ENCODE measurements at places on chromosomes 7 and 10.

- no peak for DNase-seq
Observed at GRCh38 chr10:76667408-76668370, 969.9 kb downstream of the KCNMA1 start.

DNA sequence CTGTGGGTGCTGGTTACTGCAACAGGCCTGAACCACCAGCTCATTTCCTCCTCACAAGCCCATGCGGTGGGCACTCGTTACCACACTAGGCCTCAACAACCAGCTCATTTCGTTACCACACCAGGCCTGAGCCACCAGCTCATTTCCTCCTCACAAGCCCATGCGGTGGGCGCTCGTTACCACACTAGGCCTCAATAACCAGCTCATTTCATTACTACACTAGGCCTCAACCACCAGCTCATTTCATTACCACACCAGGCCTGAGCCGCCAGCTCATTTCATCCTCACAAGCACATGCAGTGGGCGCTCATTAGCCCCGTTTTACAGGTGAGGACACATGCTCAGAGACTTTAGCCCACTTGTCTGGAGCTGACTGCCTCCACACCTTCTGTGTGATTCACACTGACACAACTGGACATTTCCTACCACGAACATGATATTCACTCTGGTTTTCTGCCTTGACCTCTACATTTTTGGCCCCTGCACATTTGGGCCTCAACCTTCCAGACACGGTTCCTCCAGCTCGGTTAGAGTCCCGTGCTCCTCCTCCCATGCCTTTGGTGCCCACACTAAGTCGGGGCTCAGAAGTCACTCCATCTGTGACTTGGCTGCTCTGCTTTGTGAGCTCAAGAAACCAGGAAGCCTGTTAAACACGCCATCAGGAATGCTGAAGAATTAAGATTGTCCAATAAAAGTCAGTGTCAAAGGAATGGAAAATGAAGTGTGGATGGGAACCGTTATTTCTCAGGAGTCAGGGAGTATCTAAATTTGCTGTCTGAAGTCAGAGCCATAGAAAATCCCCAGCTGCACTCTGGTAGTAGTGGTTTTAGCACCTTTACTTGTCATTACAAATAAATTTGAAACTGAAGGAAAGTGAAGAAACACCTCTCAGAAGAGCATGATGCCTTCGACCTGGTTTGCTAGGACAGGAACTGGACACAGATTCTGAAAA is 55.8 kb upstream of the LANCL2 start:
- no peak for DNase-seq

DNA sequence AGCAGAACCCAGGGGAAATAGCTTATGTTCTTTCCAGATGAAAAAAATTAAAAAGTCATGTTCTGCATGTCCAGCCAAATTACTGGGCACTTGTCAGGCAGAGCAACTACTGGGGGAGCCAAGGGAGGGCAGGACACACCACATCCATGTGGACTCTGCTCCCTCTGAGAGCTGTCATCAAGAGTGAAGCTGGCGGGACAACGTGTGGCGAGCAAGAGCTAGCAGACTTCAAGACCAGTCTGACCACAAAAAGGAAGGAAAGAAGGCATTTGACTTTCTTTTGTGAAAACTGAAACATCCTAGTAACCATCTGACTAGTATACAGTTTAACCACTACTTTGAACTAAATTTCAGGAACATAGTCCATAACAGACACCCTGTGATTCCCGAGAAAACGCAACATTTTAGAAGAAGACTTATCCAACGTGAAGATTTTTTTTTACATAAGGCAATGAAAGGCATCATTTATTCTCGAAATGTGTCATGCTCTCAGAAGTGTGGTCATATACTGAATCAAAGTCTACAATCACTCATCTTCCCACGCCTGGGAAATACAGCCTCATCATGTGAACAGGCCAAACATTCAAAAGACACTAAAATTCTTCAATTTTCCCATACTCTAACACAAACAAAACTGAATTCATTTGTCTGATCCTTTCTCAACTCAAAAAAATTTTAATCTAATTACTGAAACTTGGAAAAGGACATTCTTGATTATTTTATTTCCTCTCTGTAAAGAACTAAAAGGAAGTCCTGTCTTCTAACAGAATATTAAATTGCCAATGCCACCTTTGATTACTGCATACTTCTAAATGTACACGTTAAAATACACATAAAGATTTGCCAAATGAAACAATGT is 15.5 kb downstream of the CYTH3 start:
- DNase-seq, result peak; percentile 89

- DNase-seq, result peak; percentile 13
Observed at GRCh38 chr10:46541017-46541661, 15.3 kb downstream of the GPRIN2 start.

GRCh38 chr10:86269332-86269731 is 97.3 kb downstream of the GRID1 start:
- DNase-seq, result no peak

- DNase-seq, result no peak
Observed at GRCh38 chr10:46040004-46040403, 6.1 kb downstream of the MSMB start.

- DNase-seq, result no peak
Observed at GRCh38 chr7:141551782-141552181, 572 bp downstream of the AGK start.

- DNase-seq, result no peak
Observed at GRCh38 chr7:8208816-8209215, 53.2 kb downstream of the ICA1 start.

DNA sequence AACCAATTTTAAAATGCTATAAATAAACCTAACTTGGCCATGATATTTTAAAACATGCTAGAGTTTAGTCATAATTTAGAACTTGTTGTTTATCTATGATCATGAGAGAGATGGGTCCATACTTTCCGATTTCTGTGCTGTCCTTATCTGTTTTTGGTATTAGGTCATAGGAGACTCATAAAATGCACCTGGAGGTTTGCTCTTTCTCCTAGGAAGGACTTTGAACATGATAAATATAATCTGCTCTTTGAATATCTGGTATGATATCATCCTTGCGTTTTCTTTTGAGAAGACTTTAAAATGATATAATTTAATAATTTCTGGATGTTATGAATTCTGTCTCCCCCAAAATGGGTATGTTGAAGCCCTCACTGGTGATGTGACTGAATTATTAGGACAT is 9.0 kb upstream of the ANTXRL start:
- no peak for DNase-seq

DNA sequence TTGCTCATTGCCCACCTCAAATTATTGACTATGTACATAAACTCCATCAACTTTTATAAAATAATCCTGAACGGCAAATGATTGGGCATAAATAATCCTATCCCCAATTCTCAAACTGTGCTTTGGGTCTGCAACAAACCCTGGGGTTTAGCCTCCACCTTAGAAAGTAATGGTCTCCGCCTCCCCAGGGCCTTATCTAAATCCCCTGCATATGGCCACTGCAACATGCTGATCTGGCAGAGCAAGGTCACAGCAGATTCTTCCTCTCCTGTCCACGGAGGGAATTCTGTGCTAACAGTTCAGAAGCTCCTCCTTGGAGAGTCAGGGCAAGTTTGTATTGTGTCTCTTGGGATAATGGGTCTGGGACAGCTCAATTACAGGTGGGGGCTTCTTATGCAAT is 18.4 kb downstream of the FXYD4 start:
- DNase-seq, result no peak

Measured in AG10803 (cell line).